Peyer's patch (tissue), 4 donors: ENCODE measurements at places on chromosomes 2 and 18. TPM values are rescaled to one million over a fixed set of nuclear protein-coding genes. Genes with fewer than 3 reads are reported as not detected.
A peak's percentile ranks its signal among the peaks of the same experiment; 100 is the strongest.

DNA sequence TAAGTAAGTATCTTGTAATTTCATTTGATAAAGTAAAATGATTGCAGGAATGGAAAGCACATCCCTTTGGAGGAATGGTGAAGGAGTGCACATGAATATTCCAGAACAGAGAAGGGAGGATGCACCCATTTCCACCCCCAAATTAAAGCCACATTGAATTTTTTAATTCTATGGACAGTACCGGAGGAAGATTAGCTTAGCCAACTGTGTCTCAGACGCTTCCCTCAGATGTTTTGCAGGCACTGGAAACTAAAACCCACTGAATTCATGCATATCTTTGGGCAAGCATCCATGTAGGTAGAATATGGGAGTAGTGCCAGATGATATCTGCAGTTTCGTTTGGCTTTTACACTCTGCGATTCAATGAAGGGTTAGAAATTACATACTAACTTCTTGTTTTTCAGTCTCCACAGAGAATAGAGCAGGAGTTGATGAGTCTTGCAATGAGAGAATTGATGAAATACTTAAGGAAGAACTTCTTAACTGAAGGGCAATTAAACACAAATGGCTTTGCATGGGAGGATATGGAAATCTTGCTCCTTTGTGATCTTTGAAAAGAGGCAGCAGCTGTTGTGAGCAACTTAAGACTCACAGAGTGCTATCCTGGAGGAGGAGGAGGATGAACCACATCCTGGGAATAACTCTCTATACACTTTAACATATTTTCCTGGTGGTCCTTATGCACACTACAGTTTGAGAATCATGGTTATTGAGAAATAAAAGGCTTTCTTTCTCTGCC lies 71.7 kb upstream of the MYO3B start:
- H3K27ac ChIP-seq, result no peak overlapping the region
- no peak for DNase-seq
- no peaks in the 10 kb centered on the region for H3K4me1 ChIP-seq
- no peaks in the 10 kb centered on the region for H3K36me3 ChIP-seq
- H3K27me3 ChIP-seq, result no peaks in the 10 kb centered on the region

GRCh38 chr2:212712466-212712865 lies 173.9 kb upstream of the ERBB4 start:
- no peaks in the 10 kb centered on the region for H3K36me3 ChIP-seq
- no peaks in the 10 kb centered on the region for H3K4me1 ChIP-seq
- no peaks in the 10 kb centered on the region for H3K27me3 ChIP-seq
- no peak overlapping the region for H3K4me3 ChIP-seq

- no peak for DNase-seq
- no peaks in the 10 kb centered on the region for H3K36me3 ChIP-seq
- H3K4me3 ChIP-seq, result no peak overlapping the region
- no peak overlapping the region for H3K27ac ChIP-seq
- H3K27me3 ChIP-seq, result no peaks in the 10 kb centered on the region
- peaks cover 11% of the 10 kb centered on the region for H3K4me1 ChIP-seq
Measured at GRCh38 chr2:20067992-20068584, 16.7 kb upstream of the LAPTM4A start.

The BCL2 gene
- 22.5 TPM for total RNA-seq

GRCh38 chr2:146852661-146853060 lies 992.2 kb upstream of the ACVR2A start:
- no peaks in the 10 kb centered on the region for H3K27me3 ChIP-seq
- H3K27ac ChIP-seq, result no peak overlapping the region
- no peaks in the 10 kb centered on the region for H3K36me3 ChIP-seq
- no peak for DNase-seq
- no peak overlapping the region for H3K4me3 ChIP-seq

The SLC5A7 gene
- not detected for total RNA-seq

The NRBP1 gene
- 75.9 TPM for total RNA-seq

GRCh38 chr2:240567137-240567871 lies 980 bp upstream of the RNPEPL1 start:
- H3K4me3 ChIP-seq, result peak overlapping the region; percentile 68
- H3K36me3 ChIP-seq, result no peaks in the 10 kb centered on the region

DNA sequence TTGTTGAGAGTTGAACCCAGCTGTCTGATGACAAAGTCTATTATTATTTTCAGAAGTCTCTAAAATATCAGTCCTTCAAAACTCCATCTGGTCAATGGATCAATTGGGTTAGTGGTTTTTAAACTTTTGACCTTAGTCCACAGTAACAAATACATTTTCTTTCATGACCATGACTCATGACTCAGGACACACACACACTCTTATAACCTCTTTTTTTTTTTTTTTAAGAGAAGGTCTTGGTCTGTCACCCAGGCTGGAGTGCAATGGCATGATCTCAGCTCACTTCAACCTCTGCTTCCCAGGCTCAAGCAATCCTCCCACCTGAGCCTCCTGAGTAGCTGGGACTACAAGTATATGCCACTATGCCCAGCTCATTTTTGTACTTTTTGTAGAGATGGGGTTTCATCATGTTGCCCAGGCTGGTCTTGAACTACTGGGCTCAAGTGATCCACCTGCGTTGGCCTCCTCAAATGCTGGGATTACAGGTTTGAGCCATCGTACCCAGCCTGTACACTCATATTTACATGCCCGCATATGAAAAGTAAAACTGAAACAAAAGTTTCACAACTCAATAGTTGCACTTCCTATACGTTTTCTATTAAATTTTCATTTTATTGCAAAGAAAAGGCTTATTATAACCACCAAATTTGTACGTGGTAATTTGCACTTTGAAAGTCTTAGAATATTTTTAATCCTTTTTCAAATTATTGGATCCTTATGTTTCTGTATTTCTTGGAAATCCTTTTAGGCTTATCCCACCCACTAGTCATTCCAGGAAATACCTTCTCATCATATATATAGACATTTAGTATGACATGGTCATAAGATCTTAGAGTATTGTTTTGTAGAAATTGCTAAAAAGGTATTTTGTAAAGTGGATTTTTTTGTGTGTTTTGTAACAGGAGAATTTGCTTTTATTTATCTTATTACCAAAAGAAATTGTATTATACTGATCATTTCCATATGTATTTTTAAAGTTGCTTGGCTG lies 199.0 kb downstream of the LPIN1 start:
- H3K4me3 ChIP-seq, result no peak overlapping the region
- no peaks in the 10 kb centered on the region for H3K4me1 ChIP-seq
- no peaks in the 10 kb centered on the region for H3K27me3 ChIP-seq
- no peak overlapping the region for H3K27ac ChIP-seq
- H3K36me3 ChIP-seq, result no peaks in the 10 kb centered on the region
- DNase-seq, result no peak

- H3K27ac ChIP-seq, result no peak overlapping the region
- no peaks in the 10 kb centered on the region for H3K27me3 ChIP-seq
- H3K4me3 ChIP-seq, result no peak overlapping the region
Measured at GRCh38 chr2:4668381-4668780, 965.0 kb downstream of the DCDC2C start.

The M1AP gene
- total RNA-seq, result not detected

The NEURL3 gene
- total RNA-seq, result 20.2 TPM

The CHST9 gene
- total RNA-seq, result 0.27 TPM

The MAP2 gene
- 2.9 TPM for total RNA-seq

The REG3A gene
- total RNA-seq, result 4,130 TPM

DNA sequence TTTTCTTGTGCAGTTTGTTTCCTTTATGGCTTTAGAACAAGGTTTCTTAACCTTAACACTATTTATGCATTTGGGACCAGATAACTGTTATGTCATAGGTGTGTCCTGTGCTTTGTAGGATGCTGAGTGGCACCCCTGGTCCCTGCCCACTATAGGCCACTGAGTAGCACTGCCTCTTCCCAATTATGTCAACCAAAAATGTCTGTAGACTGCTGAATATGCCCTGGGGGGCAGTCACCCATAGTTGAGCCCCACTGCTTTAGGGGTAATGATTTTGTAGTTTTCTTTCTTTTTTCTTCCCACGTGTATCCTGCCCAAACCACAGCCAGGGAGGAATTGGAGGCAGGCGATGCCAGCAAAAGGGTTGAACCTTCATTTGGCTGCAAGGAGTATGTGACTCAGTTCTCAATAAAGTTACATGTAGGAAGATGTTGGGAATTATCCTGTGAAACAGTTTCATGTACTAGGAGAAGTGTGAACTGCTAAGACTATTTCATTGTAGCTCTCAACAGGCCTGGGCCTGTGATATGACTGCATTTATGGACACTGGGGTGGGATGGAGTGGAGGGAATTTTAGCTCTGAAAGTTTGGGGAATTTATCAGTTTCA lies 65.7 kb downstream of the FMNL2 start:
- peaks cover 7% of the 10 kb centered on the region for H3K4me1 ChIP-seq
- no peaks in the 10 kb centered on the region for H3K27me3 ChIP-seq
- H3K36me3 ChIP-seq, result no peaks in the 10 kb centered on the region
- no peak overlapping the region for H3K4me3 ChIP-seq
- no peak for DNase-seq

DNA sequence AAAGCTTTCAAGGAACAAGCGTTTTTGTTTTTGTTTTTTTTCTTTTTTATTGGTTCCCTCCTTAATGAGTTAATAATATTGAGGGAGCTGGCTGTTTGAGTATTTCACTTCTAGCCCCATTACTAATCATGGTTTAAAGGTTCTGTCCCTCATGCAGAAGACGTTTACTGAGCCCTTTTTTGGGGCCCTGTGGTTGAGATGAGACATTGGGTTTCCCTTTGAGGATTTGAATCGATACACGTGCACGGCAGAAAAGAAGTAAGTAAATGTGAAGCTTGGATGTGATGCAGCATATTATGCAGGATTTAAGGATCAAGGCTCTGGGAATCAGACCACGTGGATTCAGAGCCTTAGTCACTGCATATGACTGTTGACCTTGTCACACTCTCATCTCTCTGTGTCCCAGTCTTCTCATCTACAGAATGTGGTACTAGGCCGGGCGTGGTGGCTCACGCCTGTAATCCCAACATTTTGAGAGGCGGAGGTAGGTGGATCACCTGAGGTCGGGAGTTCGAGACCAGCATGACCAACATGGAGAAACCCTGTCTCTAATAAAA lies 1.0 kb upstream of the CHST10 start:
- H3K4me1 ChIP-seq, result no peaks in the 10 kb centered on the region
- no peaks in the 10 kb centered on the region for H3K36me3 ChIP-seq
- H3K27me3 ChIP-seq, result no peaks in the 10 kb centered on the region
- H3K4me3 ChIP-seq, result no peak overlapping the region
- no peak for DNase-seq

GRCh38 chr2:145741181-145741580 lies 1221.3 kb upstream of the ZEB2 start:
- H3K27ac ChIP-seq, result no peak overlapping the region
- H3K4me3 ChIP-seq, result no peak overlapping the region
- no peaks in the 10 kb centered on the region for H3K27me3 ChIP-seq
- no peaks in the 10 kb centered on the region for H3K36me3 ChIP-seq
- no peak for DNase-seq

- H3K36me3 ChIP-seq, result no peaks in the 10 kb centered on the region
- H3K4me1 ChIP-seq, result no peaks in the 10 kb centered on the region
- H3K27ac ChIP-seq, result no peak overlapping the region
- H3K4me3 ChIP-seq, result no peak overlapping the region
Measured at GRCh38 chr2:166844111-166844510, 44.2 kb upstream of the XIRP2 start.

DNA sequence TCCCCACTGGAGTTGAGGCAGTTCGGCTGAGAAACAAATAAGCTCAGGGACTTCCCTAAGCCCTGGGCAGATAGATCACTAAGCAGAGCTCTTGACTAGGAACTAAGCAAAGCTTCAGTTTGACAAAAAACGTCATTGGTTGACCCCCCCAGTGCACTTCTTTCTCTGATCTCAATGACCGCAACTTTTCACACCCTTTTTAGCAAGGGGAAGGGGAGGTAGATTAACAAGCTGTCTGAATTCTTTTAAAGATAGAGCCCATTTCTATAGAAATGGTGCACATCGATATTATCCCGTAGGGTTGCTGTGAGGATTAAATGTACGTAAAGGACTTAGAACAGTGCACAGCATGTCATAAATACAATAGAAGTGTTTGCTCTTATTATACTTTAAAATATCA lies 42.5 kb downstream of the PIEZO2 start:
- no peak for DNase-seq
- H3K4me1 ChIP-seq, result no peaks in the 10 kb centered on the region
- no peaks in the 10 kb centered on the region for H3K27me3 ChIP-seq
- H3K4me3 ChIP-seq, result no peak overlapping the region

- peak; percentile 52 for DNase-seq
- H3K4me3 ChIP-seq, result no peak overlapping the region
- H3K27ac ChIP-seq, result no peak overlapping the region
- H3K4me1 ChIP-seq, result no peaks in the 10 kb centered on the region
Measured at GRCh38 chr18:10298346-10298745, 156.1 kb upstream of the APCDD1 start.

The MAB21L4 gene
- not detected for total RNA-seq

The OSBPL6 gene
- 4.1 TPM for total RNA-seq
